Urinary bladder (tissue), 4 donors: ENCODE measurements at places on chromosomes 4 and X. TPM values are rescaled to one million over a fixed set of nuclear protein-coding genes. Genes with fewer than 3 reads are reported as not detected.
A peak's percentile ranks its signal among the peaks of the same experiment; 100 is the strongest.

GRCh38 chrX:18425199-18426003 lies at the start of gene CDKL5:
Gene CDKL5, plus strand, starts transcription at chrX:18425608. Its CDS starts 81,489 bp downstream, at chrX:18507097.
- DNase-seq, result peak; percentile 89

Gene USP17L27
- polyA plus RNA-seq, result not detected

DNA sequence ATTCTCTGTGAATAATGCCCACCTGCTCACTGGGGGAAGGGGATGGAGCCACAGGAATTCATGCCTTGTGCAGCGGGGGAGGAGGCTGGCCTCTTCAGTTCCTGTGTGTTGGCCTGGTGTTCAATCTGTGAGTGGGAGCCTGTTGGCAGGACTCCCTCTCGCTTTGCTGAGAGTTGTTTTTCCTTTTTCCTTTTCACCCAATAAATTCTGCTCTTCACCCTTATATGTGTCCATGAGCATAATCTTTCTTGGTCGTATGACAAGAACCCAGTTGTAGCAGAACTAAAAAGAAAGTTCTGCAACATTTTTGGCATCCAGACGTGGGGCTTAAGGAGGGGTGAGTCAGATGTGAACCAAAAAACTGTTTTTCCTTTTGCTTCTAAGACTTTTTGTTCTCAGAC lies 235.2 kb upstream of the HDX start:
- DNase-seq, result no peak

Gene ARL13A
- polyA plus RNA-seq, result not detected

GRCh38 chr4:25807102-25807728 lies 55.6 kb downstream of the SEL1L3 start:
- DNase-seq, result no peak

Gene SLC49A3
- polyA plus RNA-seq, result 7.9 TPM

Gene CABS1
- not detected for polyA plus RNA-seq

DNA sequence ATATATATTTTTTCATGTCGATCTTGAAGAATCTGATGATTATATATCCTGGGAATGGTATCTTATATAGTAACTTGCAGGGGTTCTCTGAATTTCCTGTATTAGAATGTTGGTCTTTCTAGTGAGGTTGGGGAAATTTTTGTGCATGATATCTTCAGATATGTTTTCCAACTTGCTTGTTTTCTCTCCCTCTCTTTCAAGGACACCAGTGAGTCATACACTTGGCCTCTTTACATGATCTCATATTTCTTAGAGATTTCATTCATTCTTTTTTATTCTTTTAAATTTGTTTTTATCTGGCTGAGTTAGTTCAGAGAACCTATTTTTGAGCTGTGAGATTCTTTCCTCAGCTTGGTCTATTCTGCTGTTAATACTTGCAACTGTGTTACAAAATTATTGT lies 27.2 kb upstream of the C4orf17 start:
- DNase-seq, result no peak

Gene SH3RF1
- 7.7 TPM for polyA plus RNA-seq

Gene GIMD1
- polyA plus RNA-seq, result not detected

DNA sequence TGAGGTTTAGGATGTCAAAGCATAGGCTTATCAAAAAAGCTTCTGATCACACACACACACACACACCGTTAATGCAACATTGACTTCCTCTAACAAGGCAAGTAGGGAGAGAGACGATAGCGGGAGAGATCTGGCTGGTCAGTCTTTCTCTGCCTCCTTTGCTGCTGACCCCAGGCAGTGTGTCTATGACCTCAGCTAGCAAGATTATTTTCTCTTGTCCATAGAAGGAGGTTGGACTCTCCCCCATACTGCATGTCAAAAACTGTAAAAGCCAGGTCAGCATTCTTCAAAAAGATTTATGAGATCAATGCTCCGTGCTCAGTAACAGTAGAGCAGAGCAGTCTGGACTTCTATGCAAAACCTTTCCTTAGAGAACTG lies 63.5 kb upstream of the PGM2 start:
- DNase-seq, result no peak

DNA sequence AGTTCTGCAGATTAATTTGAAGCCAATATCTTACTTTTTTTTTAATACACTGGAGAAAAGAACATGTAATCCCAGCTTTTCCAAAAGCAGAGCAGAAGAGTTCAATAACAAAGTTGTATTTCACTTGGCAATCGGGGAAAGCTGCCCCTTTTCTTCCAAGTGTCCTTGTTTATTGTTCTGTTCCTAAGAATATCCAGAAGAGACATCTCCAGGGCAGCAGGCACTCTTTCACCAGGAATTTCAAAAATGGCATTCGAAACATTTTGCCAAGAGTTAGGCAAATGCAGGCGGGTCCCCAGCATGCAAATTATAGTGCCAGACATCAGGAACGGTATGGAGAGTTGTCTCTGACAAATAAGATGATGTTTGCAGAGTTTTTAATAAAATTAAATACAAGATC lies 494.5 kb downstream of the BCOR start:
- no peak for DNase-seq

Gene RHOXF1
- not detected for polyA plus RNA-seq
